ENCODE measurements at places on chromosomes 7 and 10. TPM values are rescaled to one million over a fixed set of nuclear protein-coding genes. Genes with fewer than 3 reads are reported as not detected.
A peak's percentile ranks its signal among the peaks of the same experiment; 100 is the strongest.

The YWHAG gene
- 83.2 TPM for total RNA-seq

The MOGAT3 gene
- 8.2 TPM for total RNA-seq

The GPR15LG gene
- total RNA-seq: not detected

The PNLIPRP1 gene
- not detected for total RNA-seq

The ZC3HAV1L gene
- 11.6 TPM for total RNA-seq

The NUTM2E gene
- total RNA-seq: not detected

The LDB1 gene
- total RNA-seq: 37.4 TPM

The GTPBP10 gene
- total RNA-seq: 4.5 TPM

The FEZF1 gene
- total RNA-seq: not detected

The SNX8 gene
- 41.7 TPM for total RNA-seq

DNA sequence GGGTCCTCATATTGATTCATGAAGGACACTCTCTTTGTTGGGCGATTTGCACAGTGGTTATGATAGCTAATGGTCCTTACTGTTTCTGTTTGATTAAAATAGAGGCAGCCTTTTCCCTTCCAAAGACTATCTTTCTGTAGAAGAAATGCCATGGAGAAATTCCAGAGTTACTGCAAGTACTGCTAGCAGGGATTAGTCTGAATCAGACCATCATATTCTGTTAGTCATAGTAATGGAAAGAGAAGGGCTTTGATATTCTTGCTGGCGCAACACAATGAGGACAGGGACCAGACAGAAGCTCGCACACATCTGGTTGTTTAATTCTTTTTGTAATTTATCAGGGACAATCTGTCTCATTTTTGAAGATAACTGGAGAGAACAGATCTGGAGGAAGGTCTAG is 304.5 kb upstream of the FZD8 start:
- DNase-seq: no peak

DNA sequence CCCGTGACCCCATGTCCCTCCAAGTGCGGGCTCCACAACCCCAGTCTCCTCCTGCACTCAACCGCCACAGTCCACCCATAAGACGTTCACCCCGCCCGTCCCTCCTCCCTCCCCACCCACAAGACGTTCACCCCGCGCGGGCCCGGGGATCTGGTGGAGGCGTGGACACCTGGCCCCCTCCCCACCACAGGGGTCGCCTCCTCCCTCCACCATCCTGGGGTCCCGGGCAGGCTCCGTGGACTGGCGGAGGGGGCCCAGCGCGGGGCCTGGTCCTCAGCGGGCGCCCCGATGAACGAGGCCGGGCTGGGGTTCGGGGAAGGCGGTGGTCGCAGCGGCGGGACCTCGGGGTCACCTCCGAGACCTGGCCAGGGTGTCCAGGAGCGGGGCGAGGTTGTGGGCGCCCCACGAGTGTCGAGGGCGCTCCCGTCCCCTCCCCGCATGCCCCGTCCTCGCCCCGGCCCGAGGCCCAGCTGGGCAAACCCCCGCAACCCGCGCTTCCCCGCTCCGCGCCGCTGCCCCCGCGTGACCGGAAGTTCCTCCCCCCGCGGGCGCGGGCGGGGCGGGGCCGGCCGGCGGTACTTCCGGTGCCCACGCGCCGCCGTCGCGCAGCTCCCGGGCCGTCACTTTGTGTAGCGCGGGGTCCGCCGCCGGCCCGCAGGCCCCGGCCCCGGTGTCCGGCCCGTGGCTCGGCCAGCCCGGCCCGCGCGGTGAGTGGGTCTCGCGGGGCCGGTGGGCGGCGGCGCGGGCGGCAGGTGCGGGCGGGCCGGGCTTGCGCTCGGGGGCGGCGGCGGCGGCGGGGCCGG is at the start of gene ZNF316:
Gene ZNF316, plus strand, starts transcription at position 578 of the 803 bp plus-strand sequence. CDS start 5,092 bp downstream, outside the sequence.
- peak; percentile 41 for DNase-seq

- DNase-seq: no peak
Measured at GRCh38 chr7:101924171-101924570, 106.7 kb downstream of the CUX1 start.

GRCh38 chr10:34715511-34716187 is 99.4 kb downstream of the PARD3 start:
- no peak for DNase-seq

- no peak for DNase-seq
Measured at GRCh38 chr10:67678335-67678974, 17.5 kb downstream of the CTNNA3 start.

DNA sequence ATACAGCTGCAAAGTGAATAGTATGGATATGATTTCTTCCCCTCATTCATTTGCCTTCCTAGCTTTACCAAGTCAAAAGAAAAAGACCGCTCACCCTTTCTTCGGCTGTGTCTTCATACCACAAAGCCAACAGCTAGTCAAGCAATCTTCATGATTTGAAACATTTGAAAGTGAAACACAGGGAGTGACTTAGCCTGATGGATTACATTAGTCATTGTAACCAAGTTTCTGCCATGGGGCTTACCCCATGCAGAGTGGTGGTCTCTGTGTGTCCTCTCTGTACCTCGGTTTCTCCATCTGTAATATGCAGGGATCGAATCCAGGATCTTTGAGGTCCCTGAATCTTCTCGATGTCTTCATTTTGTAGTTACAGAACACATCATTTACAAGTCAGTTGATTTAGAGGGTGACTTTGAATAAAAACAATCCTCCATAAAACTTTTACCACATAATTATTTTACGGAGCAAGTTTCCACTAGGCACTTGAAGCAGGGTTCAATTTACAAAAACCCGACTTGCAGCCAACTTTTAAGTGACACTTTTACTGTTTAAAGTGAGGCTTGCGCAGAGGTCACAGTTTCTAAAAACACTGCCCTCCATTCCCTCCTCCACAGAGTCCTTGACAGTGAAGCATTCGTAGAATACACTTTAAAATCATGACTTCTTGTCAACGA is 2.2 kb upstream of the LGI1 start:
- no peak for DNase-seq

GRCh38 chr10:90319188-90319914 is 538.5 kb downstream of the HTR7 start:
- peak; percentile 85 for DNase-seq

GRCh38 chr10:82211346-82211745 is 336.4 kb downstream of the NRG3 start:
- no peak for DNase-seq

GRCh38 chr7:95804052-95804451 is 31.7 kb downstream of the DYNC1I1 start:
- DNase-seq: no peak

- no peak for DNase-seq
Measured at GRCh38 chr7:130500463-130500862, 8.6 kb downstream of the MEST start.

DNA sequence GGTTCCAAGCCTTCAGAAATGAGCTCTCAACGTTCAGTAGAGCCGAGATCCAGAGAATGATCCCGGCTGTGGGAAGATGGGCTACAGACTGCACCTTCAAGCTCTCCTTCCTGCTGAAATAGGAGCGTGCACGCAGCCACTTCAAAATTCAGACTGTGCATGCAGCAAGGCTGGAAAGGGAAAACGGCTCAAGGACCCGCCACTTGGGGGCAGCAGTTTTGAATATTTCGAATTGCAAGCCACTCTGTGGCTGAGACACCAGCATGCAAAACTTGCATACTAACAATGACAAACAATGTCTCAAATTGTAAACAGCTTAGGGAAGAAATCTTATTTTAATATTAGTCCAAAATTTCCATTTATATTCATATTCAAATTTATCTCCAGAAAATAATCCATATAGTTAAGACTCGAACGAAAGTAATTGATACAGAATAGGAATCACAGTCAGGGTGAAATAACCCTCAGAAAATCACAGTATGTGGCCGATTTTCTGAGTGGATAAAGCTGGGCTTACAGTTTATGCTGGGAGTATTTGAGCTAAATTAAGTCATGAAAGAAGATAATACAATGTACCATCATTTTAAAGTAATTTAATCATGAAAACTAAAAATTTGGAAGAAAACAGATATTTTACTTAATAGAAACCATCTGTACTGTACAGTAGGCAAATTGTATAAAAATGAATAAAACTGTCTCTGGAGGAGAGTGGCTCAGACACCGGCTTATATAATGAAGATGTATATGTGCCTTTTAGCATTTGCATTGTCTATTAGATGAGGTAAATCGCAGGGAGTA is 137.9 kb upstream of the MKI67 start:
- DNase-seq: peak; percentile 61

- no peak for DNase-seq
Measured at GRCh38 chr7:90844421-90844820, 248.3 kb downstream of the CDK14 start.

- no peak for DNase-seq
Measured at GRCh38 chr7:100588438-100588837, 2.3 kb downstream of the FBXO24 start.

DNA sequence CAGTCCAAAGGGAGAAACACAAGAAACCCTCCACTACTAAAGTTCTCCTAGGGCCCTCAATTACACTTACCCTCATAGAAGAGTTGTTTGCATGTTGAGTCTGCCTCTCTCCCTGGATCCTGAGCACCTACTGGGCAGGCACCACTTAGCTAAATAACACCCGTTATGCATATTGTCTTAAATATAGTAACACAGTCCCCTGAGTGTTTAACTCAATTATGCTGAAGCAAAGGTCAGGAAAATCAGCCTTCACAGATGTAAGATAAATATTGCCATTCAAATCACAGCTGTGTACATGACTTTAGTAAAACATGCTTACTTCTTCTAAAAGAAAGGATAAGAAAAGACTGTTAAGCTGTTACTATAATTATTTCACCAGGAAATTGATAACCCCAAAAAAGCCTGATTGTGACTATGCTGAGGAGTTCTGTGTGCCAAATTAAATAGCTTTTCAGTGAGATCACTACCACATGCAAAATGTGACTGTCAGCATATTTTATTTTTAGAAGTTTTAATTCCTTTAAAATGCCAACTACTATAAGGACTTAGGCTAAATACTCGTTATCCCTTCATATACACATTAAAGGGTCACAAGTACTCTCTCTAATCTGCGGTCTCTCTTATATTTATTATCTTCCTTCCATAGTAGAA is 733.9 kb upstream of the PHF14 start:
- DNase-seq: no peak

- DNase-seq: no peak
Measured at GRCh38 chr10:42979721-42980467, 97.0 kb upstream of the RET start.

DNA sequence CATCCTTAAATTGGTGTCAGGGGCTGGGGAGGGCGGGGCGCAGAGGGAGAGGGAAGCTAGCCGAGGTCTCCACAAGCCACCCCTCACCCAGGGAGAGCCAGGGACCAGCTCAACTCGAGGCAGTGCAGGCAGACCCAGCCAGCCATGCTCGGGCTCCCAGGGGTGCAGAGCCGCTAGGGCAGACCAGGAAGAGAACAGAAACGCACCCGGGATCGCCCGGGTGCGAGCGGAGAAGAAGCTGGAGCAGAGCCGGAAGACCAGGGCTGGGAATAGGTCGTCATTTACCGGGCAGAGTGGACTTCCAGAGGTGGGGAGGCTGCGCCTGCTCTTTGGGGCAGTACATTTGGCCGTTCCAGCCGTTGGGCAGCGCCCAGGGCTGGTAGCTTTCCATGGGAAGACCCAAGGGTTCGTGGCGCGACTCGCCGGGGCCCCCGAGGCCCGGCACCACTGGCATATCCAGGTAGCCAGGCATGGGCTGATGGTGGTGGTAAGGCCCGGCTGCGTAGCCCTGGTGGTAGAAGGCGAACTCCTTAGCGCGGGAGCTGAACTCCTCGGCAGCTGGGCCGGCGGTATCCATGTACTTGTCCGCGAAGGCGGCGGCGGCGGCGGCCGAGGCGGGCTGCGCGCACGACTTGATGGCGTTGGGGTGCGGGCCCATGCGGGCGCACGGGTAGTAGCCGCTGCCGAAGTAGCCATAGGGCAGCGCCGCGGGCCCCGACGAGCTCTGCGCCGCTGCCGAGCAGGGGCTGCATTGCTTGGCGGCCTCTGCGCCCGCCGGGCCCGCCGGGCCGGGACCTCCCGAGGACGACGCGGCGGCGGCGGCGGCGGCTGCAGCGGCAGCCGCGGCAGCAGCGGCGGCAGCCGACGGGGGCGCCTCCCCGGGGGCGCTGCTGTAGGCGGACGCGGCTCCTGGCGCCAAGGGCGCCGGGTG is 755 bp downstream of the HOXA13 start:
- peak; percentile 60 for DNase-seq

DNA sequence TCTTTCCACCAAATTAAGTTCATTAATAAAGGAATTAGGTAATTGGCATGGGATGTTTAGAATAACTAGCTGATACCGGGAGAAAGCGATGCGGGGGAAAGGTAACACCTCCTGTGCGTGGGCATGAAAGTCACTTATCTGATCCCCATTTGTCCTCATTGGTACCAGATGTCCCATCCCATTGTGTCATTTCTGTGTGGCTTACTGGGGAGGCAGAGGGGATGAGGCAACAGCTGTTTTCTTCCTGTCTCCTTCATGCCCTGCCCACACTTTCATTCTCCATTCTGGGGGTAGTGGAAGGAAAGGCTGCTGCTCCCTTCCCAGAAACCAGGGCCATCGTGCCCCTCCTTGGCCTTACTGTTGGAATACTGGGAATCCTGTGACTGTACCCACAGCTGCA is 27.1 kb downstream of the EEPD1 start:
- DNase-seq: no peak

DNA sequence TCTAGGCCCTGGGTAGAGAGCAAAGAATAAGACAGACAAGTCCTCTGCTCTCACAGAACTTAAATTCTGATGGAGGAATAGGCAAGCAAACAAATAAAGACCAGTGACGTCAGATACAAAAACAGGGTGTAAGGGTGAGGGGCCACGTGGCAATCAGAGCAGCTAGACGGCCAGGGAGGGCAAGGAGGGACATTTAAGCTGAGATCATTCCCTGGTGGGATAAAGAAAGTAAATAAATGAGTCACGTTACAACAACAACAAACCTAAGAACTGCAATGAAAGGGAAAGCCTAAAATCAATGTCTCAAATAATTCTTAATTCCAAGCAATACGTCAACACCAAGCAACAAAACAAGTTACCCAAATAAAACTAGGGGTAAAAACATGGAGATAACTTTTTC is 21.8 kb downstream of the STN1 start:
- DNase-seq: no peak

DNA sequence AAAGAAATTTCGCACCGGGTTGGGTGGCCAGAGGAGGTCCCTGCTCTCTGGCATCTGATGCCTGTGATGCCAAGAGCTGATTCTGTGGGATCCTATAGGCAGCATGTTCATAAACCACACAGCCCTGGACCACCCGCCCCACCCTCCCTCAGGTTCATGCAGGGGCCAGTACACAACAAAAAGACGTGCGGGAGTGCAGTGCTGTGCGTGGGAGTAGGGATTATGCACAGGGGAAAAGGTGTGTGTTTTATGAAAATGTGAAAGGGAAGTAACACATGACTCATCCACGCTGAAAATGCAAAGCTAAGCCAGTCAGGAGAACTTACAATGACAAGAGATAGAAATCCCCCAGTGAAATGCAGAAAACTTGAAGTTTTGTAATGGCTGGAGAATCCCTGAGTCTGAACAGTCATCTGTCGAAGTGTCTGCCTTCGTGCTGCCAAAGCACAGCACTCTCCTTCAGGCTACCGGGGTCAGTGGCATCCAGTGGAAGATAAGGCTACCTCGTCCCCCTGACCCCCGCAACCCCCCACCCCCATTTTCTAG is 1.1 kb downstream of the KIAA1217 start:
- DNase-seq: peak; percentile 38

DNA sequence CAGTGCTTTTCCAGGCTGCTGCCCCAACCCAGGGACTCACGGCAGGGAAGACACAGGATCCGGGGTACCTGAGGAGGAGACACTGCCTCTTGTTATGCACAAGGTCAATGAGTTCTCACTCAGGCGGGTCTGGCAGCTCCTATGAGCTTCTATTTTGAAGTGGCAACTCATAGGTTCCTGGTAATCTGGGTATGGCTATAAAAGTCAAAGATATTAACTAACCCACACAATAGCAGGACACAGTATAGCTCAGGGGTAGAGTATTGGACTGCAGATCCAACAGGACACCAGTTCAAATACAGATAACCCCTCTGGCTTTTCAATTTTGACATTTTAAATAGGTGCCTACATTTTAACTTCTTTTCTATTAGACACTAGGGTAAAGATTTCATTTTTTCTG is 130.3 kb upstream of the ZNF746 start:
- no peak for DNase-seq
